ENCODE measurements at places on chromosomes 2 and 18.
A peak's percentile ranks its signal among the peaks of the same experiment; 100 is the strongest.

- no peak for DNase-seq
Observed at GRCh38 chr2:96148410-96149217, 3.4 kb upstream of the DUSP2 start.

GRCh38 chr2:61660511-61661388 lies 122.6 kb upstream of the XPO1 start:
- DNase-seq = no peak

- no peak for DNase-seq
Observed at GRCh38 chr18:36595046-36595817, 233.6 kb downstream of the TPGS2 start.

DNA sequence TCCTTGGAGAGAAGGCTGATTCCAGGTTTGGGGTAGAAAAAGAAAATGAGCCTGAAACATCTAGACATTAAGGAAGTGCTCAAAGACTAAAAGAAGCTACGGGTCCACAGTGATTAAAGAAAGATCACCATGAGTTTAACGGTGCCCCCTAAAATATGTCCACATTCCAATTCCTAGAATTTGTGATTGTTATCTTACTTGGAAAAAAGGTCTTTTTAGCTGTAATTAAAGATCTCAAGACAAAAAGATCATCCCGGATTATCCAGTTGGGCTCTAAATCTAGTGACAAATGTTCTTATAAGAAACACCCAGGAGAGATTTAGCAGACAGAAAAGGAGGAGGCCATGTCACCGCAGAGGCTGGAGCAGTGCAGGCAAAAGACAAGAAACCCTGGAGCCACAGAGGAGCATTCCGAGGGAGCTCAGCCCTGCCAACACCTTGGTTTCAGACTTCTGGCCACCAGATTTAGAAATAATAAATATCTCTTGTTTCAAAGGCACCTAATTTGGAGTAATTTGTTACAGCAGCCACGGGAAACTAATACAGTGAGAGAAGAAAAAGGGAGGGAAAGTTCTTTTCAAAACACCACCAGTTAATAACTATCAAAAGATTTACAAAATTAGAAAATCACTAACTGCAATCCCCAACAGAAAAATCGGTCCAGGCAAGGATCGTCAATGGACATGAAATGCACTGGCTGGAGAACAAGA lies 8.5 kb downstream of the UXS1 start:
- no peak for DNase-seq

- no peak for DNase-seq
Observed at GRCh38 chr18:75220551-75221355, 10.2 kb downstream of the TSHZ1 start.

DNA sequence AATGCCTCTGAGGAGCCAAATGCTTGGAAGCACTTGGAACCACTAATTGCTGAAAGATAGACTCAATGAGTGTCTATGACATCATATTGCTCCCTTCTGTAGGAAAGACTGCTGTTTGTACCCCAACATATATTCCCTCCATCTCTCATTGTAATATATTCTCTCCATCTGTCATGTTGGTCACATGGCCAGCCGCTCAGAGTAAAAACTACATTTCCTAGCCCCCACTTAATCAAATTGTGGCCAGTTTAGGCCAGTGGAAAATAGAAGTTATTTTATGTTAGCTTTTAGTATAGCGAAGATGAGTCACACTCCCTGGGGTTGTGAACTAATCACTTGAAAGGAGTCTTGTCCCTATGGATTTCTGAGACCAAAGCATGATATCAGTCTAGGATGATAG lies 160.2 kb downstream of the HNMT start:
- DNase-seq = no peak

- no peak for DNase-seq
Observed at GRCh38 chr2:9311488-9311887, 104.9 kb downstream of the ASAP2 start.

DNA sequence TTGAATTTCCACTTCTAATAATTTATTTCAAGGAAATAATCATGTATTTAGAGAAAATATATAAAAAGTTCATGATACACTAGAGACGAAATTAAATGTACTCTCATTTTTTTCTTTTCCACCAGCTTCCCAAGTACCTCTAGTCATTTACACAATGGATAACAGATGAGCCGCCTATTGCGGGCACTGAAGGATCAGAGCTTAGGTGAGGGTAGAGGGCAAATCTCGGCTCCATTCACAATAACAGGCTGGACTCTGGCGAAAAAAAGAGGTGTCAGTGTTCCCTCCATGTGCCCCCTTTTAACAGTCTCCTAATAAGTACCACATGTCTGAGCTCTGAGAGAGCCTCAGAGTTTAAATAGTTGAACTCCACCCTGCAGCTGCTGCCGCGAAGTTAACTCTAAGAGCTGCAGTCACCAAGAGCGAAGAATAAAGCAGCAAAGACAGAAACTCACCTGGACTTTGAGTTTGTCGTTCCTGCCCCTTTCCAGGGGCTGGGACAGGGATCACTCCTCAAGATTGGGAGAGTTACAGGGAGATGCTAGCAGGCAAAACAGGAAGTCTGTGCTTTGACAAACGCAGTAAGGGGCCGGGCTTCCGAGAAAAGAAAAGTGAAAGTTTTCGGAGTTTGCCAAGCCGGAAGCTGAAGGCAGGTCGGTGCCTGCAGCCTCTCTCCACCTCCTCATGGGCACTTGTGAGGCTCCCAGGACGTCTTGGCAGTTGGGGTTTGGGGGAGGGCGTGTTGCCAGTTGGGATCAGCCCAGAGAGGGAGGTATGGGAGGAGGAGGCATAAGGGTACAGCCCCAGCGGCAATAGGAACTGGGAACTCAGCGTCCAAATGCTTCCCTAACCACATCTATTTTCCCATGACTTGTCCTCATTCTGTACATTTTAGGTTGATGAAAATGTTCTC lies at the start of gene SP110:
Gene SP110, minus strand, starts transcription at position 566 of the 913 bp plus-strand sequence. CDS start 3,057 bp downstream, outside the sequence.
- DNase-seq = peak; percentile 56
